ENCODE measurements at places on chromosomes 6 and 20. TPM values are rescaled to one million over a fixed set of nuclear protein-coding genes. Genes with fewer than 3 reads are reported as not detected.

KCNK15 gene
- total RNA-seq, result 0.28 TPM

BPIFB1 gene
- not detected for total RNA-seq

HLA-DQB1 gene
- total RNA-seq, result not detected

TAF11 gene
- 14.2 TPM for total RNA-seq

RHAG gene
- total RNA-seq, result not detected

LY6G5C gene
- 0.43 TPM for total RNA-seq

TGM6 gene
- total RNA-seq, result not detected

AIG1 gene
- 26.0 TPM for total RNA-seq

TPD52L1 gene
- 9.7 TPM for total RNA-seq

RGS17 gene
- total RNA-seq, result 6.5 TPM

E2F1 gene
- total RNA-seq, result 1.5 TPM

TRDN gene
- total RNA-seq, result not detected

DSP gene
- total RNA-seq, result 0.83 TPM

DNAH8 gene
- 0.09 TPM for total RNA-seq

SLC13A3 gene
- 2.7 TPM for total RNA-seq

CENPQ gene
- 4.0 TPM for total RNA-seq

SLC35F1 gene
- under 0.01 TPM for total RNA-seq

PRDM13 gene
- total RNA-seq, result not detected

PCNA gene
- total RNA-seq, result 64.6 TPM

IL17F gene
- total RNA-seq, result not detected

LRRC73 gene
- 0.65 TPM for total RNA-seq

DOK5 gene
- 20.7 TPM for total RNA-seq

BPI gene
- total RNA-seq, result not detected

IRAK1BP1 gene
- total RNA-seq, result 3.7 TPM

SASH1 gene
- total RNA-seq, result 43.3 TPM

SLA2 gene
- total RNA-seq, result not detected

BIRC7 gene
- total RNA-seq, result 0.65 TPM

KCNG1 gene
- total RNA-seq, result 16.7 TPM

BMP7 gene
- not detected for total RNA-seq

BTNL2 gene
- not detected for total RNA-seq

RIMS4 gene
- total RNA-seq, result under 0.01 TPM

OPRM1 gene
- total RNA-seq, result not detected

SLC24A3 gene
- total RNA-seq, result 1.6 TPM

ZNF165 gene
- 0.57 TPM for total RNA-seq

PLA2G7 gene
- not detected for total RNA-seq

CRYBG1 gene
- 4.4 TPM for total RNA-seq

SLC29A1 gene
- total RNA-seq, result 3.1 TPM

TSPO2 gene
- total RNA-seq, result not detected

IPCEF1 gene
- total RNA-seq, result 0.43 TPM

SMLR1 gene
- total RNA-seq, result not detected

FNDC11 gene
- total RNA-seq, result 0.46 TPM

ABRACL gene
- total RNA-seq, result 36.8 TPM

WFDC10B gene
- total RNA-seq, result 0.14 TPM

HDGFL1 gene
- total RNA-seq, result not detected

KIFC1 gene
- total RNA-seq, result 1.4 TPM

CALHM4 gene
- total RNA-seq, result not detected

FRK gene
- total RNA-seq, result 1.9 TPM

CCN6 gene
- not detected for total RNA-seq

MATN4 gene
- total RNA-seq, result not detected

RSPH4A gene
- 0.09 TPM for total RNA-seq

LTA gene
- total RNA-seq, result not detected

CGA gene
- 0.09 TPM for total RNA-seq

ASIP gene
- not detected for total RNA-seq

LKAAEAR1 gene
- not detected for total RNA-seq

HTR1E gene
- total RNA-seq, result not detected

Data from smooth muscle cell of bladder (primary cell).